Fibroblast of skin of right biceps (primary cell): ENCODE measurements at places on chromosomes 7 and 10.

GRCh38 chr7:143289421-143289820 is 1.3 kb downstream of the CASP2 start:
- peak; percentile 16 for DNase-seq

DNA sequence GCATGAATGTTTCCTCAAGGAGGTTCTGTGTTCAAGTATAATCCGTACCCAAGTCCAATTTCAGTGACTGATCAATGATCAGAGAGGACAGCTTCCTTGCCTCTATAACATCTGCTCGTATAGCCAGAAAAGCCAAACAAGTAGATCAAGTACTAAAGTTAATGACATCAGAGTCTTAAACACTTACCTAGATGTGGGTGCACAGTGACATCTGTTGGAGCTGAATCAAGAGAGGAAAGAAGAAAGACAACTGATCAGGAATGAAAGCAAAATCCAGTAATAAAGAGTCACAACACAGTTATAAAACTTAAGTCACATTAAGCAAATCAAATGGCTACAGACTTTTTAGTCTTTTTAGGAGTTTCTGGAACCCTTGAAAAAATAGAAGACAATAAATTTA is 236.5 kb downstream of the RELN start:
- DNase-seq = peak; percentile 21

- DNase-seq = peak; percentile 7
Measured at GRCh38 chr10:124176349-124177179, 83.2 kb upstream of the CHST15 start.

DNA sequence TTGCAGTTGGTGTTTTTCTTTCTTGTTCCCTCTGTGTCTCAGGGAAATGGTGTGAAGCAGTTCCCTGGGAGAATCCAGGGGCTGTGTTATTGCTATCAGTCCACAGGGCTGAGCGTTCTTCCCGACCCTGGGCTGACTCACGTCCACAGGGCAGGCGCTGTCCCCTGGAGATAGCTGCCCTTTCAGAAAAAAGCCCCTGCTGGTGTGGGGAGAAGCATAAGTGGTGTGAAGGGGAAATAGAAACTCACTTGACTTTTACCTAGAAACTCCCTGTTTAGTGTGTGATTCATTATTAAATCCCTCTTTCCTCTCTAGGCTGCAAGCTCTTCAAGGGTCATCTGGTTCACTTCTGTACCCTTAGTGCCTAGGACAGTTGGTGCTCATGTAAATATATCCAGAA is 63.3 kb upstream of the SMNDC1 start:
- no peak for DNase-seq

- no peak for DNase-seq
Measured at GRCh38 chr10:110842326-110842904, 29.3 kb upstream of the PDCD4 start.

DNA sequence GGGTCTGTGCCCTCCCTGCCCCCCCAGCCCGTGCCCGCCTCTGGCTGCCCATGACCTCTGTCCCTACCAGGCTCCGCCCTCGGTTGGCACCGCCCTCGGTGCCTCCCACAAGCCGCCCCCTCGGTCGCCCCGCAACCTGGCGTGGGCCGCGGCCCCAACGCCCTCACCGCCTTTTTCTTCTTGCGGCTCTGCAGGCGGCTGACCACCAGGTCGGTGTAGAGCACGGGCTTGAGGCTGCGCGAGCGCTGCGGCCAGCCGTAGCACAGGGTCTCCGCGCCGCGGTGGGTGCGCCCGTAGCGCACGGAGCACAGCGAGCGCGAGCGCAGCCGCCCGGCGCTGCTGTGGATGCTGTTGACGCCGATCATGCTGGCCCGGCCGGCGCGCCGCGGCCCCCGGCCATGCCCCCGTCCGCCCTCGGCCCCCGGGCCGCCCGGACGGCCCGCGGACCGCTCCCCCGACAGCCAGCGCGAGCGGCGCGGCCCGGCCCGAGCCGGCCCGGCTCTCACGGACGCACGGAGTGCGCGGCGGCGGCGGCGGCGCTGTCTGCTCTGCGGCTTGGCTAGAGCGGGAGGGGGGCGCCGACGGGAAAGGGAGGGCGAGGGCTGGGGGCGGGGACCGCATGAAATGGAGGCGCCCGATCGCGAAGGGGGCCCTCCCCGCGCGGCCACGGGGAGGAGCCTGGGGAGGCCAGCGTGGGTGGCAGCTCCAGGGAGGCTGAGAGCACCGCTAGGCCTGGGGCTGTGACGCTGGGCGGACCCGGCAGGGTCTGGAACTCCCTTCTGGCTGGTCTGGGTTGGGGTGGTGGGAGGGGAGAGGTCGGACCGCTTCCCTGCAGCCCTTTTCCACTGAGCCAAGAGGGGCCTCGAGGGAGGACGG is 9.6 kb downstream of the PSD start:
- peak; percentile 53 for DNase-seq

DNA sequence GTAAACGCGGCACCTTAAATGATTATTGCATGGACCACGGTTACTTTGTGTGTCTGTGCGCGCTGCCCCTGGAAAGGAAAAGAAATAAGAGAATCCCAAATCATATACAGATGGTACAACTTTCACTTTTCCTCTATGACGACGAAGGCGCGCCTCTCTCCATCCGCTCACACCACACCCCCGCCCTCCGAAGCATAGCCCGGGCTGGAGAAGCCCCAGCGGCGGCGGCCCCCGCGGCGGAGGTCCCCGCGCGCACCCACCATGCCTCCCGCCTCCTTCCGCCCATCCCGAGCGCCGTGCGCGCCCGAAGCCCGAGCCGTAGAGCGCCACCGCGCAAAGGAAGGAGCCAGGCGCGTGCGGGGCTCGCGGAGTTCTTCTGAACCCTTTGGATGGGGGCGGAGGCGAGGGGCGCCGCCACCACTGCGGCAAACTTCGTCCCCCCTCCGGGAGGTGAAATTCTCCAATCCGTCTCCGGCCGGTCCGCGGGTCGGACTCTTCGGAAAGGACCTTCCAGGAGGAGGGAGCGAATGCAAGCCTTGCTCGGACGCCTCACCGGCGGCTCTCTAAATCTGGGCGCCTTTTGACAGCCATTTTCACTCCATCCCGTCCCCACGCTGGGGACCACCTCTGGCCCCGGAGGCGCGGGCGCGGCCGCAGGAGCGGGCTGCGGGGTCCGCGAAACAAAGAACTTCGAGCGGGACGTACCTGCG is 588 bp downstream of the GLI3 start:
- DNase-seq = peak; percentile 79

DNA sequence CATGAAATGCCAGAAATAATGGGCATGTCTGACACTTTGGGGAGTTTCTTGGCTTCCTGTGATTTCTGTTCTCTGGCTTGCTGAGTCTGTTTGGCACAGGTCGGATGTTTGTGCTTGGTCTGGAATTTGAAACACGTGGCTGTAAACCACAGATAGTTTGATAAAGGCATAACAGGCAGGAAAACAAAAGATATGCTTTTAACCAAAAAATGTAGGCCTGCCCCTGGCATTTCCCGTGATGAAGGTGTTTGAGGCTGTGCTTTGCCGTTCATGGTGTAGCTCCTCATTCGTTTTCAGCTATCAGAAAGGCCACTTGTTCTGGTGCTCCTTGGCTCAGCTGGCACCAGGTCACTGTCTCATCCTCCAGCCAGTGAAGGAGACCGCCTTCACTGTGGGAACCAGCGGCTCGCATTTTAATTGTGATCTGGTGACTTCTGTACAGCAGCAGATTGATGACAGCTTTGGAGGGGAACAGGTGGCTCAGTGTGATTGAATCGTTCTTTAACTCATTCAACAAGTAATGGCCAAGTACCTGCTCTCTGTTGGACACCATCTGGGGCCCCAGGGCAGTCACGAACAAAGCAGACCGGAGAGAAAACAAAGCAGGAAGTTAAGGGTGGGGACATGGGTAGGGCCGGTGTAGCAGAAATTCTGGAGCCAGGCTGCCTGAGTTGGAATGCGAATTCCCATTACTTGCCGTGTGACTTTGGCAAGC is 111.5 kb downstream of the CCNY start:
- peak; percentile 69 for DNase-seq

DNA sequence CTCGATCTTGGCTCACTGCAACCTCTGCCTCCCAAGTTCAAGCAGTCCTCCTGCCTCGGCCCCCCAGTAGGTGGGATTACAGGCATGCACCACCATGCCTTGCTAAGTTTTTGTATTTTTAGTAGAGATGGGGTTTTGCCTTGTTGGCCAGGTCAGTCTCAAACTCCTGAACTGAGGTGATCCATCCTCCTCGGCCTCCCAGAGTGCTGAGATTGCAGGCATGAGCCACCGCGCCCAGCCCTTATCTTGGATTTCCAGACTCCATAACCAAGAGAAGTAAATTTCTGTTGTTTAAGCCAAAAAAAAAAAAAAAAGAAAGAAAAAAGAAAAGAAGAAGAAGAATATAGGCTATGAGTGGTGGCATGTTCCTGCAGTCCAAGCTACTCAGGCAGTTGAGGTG is 53.3 kb upstream of the RABGEF1 start:
- DNase-seq = no peak

GRCh38 chr10:35762311-35763030 is 120.4 kb upstream of the FZD8 start:
- peak; percentile 9 for DNase-seq

DNA sequence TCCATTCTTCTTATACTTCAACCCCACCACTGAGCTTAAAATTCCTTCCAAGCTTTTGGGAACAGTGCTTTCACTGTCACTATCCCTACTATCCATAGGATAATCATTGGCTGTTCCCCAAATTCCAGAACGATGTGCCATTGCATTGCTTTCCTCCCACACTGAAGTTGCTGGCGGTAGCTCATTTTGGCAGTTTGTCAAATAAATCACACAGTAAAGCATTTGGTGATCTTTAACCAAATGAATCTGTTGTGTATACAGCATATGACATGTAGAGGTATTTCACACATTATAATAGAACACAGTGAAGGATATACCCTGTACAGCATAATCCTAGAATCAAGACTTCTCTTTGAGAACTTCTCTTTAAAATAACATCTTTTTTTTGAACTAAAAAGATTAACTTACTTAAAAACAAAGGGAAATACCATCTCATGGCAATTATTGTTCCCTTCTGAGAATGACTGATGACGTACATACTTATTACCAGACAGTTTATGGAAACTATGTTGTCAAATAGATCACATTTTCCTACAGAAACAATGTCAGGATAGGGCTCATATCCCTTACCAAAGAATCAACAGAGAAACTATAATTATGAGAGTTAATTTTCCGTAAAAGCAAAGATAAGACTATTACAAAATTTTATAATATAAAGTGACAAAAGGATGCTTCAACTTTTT is 93.6 kb downstream of the CTNNA3 start:
- peak; percentile 99 for DNase-seq
